SHP77 (cell line): ENCODE measurements at places on chromosomes 12 and 14.

- no peak for DNase-seq
These were observed 117.7 kb downstream of the SLC38A6 start for GRCh38 chr14:61098721-61099120.

DNA sequence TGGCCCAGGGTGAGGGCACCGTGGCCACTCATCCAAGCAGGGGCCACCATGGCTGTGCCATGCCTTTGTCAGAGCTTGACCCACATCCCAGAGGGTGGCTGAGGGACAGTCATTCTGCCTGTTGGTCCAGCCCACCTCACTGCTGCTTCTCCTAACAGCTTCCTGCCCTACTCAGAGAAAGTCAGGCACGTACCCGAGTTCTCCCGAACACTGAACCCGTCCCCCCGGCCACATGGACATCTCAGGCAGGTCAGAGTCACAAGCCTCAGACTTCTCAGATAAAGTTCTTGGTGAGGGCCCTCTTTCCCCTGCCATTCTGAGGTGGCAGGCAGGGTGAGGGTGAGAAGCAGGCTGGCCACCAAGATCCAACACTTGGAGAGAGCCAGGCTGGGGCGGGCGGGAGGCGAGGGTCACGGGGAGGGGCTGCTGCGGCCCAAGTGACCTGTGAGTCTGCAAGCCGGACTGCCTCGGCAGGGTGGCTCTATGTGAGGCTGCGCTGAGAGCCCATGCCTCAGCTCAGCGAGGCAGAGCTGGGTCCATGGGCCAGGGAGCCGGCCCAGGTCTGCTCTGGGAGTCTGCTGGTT, 317.8 kb downstream of the TMEM121 start:
- no peak for DNase-seq

DNA sequence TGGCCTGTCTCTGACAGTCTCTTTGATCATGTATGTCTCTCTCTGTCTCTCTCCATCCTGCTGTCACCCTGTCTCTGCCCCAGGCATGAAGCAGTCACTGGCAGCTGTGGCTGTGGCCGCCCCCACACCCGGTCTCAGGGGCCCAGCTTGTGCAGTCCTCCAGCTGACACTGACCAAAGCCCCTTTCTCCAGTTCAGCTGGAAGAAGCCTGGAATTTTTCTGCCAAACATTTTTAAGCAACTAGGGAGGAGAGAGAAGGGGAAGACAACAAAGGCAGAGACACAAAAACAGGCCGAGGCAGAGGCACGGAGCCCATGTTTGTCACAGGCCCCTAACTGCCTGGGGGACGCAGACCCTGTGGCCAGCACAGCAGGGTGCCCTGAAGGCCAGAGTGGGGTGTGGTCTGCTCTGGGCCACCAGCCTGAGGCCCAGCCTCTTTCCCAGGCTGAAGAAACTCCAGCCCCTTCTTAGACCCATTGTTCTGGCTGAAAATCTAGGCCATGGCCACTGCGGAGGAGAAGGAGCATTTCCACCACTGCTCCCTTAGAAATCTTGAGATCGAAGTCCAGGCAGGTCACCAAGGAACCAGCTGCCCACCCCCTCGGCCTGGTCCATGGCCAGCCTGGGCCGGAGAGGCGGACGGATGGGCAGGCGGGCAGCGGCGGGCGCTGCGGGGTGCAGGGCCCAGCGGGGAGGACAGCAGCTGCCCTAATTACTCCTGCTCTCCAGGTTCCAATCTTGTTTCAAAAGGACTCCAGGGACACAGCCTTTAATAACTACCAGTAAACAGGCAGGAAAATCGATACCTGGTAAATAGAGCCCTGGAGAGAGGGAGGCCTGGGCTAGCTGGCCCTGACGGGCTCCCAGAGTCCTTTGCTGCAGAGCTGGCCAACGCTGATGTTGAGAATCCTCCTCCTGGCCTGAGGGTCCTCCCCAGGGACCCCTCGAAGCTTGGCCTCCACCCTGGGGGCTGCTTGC, 14.9 kb downstream of the DTX1 start:
- DNase-seq = peak; percentile 73

GRCh38 chr12:1056390-1056789, 65.4 kb downstream of the ERC1 start:
- no peak for DNase-seq

DNA sequence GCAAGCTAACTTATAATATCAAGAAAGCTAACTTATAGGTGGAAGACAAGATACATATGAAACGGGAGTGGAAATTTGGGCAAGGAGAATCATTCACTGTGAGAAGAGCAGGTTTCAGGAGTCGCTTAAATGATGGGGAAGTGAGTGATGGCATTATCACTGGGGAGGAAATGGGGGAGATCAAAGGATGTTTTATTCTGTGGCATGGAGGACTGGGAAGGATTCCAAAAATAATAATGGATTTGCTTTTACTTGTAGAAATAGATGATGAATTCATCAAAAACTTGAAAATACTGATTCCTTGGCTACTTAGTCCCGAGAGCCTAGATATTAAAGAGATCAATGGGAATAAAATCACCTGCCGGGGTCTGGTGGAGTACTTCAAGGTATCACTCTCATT, 47.8 kb downstream of the SAV1 start:
- no peak for DNase-seq

DNA sequence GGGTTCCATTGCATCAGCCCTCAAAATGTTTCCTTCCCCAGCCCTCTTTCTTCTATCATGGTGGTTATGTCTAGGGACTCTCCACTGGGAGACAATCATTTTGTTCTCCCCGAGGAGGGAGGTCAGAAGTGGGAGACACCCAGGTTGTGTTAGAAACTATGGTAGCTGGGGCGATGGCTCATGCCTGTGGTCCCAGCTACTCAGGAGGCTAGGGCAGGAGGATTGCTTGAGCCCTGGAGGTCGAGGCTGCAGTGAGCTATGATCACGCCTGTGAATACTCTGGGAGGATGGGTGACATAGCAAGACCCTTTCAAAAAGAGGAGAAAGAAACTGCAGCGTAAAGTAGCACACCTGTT, 13.0 kb upstream of the LRRC23 start:
- DNase-seq = no peak

GRCh38 chr12:78818487-78818886, 46.1 kb upstream of the SYT1 start:
- no peak for DNase-seq

GRCh38 chr12:10562306-10562933, 51.0 kb downstream of the MAGOHB start:
- no peak for DNase-seq

DNA sequence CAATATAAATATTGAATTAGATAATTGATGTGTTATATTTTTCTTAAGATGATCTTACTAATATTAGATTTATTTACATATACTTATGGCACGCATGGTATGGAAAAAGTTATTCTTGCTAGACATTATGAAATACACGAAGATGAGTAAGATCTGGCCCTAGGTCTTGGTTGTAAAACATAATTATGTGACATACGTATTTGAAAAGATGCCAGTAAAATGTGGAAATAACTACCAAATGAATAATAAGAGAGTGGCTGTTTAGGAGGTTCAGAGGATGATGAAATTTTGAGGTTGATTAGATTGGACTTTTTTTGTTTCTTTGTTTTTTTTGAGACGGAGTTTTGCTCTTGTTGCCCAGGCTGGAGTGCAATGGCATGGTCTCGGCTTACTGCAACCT, 41.3 kb downstream of the FANCM start:
- DNase-seq = no peak

GRCh38 chr12:67436230-67436629, 167.1 kb downstream of the CAND1 start:
- DNase-seq = no peak

GRCh38 chr12:22366181-22366580, 31.7 kb upstream of the ST8SIA1 start:
- DNase-seq = no peak

DNA sequence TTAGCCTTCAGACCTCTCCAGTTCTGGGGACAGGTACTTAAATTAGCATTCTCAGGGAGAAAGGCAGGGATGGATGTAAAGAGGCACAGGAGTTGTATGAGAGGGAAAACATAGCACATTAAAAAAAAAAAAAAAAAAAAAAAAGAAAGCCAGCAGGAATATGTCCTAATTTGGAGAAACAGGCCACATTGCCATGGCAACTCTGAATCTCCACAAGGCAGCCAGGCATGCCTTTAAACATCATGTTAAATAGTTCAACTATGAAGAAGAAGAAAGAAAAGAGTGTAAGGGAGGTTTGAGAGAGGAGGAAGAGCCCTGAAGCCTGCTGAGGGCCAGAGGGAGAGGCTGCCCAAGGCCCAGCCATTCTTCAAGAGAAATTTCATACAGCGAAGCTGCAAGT, 145.8 kb downstream of the GRIN2B start:
- no peak for DNase-seq

DNA sequence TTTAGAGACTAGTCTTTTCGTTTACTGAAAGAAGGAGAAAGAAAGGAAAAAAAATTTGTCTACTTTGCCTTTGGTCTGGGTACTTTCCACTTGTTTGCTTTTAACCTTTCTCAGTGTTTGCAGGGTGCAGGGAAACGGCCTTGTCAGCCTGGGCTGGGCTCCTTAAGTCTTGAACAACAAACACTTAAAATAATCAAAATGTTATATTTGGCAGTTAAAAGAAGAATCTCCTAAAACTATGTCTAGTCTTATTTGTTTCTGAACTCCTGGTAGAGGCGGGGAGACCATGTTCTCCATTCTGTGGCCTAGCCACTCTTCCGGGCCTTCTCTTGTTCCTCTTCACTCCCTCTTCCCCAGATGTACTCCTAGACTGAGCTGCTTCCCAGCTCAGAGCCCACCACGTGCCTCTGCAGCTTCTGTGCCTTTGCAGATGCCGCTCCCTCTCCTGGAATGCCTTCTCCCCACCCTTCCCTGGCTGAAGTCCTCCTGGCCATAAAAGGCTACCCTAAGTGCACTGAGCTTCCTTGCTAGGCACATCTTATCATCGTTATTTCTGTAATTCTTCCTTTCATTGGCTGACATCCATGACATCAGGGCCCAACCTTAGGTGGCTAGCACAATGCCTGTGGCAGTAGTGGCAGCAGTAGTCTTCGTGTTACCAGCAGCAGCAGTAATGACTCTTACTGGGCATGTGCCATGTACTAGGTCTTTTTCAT, 432.9 kb downstream of the ZFP36L1 start:
- DNase-seq = no peak

- no peak for DNase-seq
These were observed 65.9 kb upstream of the JDP2 start for GRCh38 chr14:75361751-75362433.

- DNase-seq = no peak
These were observed 86.5 kb downstream of the DAAM1 start for GRCh38 chr14:59274991-59275391.

- DNase-seq = no peak
These were observed 235.2 kb downstream of the BCL11B start for GRCh38 chr14:99036611-99037293.

DNA sequence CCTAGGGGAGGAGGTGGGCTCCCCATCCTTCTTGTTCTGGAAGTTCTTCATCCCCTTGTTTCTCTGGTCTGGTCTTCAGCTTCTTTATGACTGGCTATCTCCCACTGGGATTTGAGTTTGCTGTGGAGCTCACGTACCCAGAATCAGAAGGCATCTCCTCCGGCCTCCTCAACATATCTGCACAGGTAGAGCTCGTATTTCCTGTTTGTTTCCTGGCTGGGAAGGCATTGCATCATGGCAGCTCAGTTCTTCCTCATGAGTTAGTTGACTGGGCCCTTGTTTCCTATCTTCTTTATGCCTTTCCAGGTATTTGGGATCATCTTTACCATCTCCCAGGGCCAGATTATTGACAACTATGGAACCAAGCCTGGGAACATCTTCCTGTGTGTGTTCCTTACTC, 19.8 kb downstream of the ERG28 start:
- DNase-seq = no peak

- no peak for DNase-seq
These were observed 94.2 kb downstream of the BTG1 start for GRCh38 chr12:92051441-92051840.

DNA sequence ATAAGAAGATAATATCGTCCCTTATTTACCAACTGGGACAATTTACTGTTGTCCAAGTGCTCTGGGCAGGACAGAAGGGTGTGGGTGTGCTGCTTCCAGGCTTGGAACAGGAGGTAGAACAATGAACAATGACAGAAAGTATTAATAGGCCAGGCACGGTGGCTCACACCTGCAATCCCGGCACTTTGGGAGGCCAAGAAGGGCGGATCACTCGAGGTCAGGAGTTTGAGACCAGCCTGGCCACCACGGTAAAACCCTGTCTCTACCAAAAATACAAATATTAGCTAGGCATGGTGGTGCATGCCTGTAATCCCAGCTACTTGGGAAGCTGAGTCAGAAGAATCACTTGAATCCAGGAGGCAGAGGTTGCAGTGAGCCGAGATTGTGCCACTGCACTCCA, 2.5 kb downstream of the IFI27 start:
- DNase-seq = no peak

DNA sequence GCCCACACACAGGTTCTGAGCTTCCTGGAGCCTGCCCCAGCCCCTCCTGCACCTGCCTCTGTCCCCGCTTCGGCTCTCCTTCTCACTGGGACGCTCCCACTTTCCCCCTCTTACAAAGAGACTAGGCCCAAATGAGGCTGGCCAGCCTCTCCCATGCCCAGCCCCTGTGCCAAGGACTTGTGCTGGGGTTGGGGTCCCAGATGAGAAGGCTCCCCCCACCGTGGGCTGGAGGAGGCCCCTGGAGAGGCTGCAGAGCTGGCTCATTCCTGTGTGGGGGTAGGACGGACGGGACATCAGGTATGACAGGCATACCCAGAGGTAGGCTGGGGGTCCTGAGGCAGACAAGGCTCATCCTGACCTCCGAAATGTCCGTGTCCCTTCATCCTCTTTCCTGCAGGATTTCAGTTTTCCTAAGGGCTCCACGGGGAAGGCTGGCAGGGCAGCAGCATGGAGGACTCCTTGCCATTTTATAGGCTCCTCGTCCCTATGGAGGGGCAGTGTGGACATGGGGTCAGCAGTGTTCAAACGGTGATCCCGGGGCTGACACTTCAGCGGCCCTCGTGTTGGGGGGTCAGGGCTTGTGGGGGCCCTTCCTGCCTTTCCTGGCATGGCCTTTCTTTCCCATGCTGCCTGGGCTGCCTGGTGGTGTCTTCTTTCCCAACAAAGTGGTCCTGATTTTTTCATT, 49.1 kb upstream of the MEG3 start:
- DNase-seq = no peak

- DNase-seq = no peak
These were observed 17.3 kb upstream of the KLHL42 start for GRCh38 chr12:27762757-27763156.

DNA sequence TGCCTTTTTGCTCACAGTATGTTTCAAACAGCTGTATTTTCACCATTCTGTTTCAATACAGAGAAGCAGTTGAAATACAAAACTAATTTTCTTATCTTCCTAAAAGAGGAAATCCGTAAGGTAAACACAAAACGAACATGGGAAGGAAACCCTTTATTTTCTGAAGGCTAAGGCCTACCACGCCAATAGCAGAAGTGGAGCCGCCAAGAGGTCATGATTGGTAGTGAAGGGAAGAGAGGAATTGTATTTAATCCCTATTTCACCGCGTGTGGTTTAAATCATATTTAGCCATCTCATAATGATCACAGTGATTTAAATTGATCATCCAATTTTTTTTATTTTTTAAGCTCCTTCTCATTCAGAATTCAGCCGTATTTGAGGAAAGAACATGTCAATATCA, 398.2 kb downstream of the PRKD1 start:
- peak; percentile 19 for DNase-seq

- no peak for DNase-seq
These were observed 578.6 kb downstream of the SLC16A7 start for GRCh38 chr12:60174476-60174875.
